ENCODE measurements at places on chromosomes 12 and 14.

DNA sequence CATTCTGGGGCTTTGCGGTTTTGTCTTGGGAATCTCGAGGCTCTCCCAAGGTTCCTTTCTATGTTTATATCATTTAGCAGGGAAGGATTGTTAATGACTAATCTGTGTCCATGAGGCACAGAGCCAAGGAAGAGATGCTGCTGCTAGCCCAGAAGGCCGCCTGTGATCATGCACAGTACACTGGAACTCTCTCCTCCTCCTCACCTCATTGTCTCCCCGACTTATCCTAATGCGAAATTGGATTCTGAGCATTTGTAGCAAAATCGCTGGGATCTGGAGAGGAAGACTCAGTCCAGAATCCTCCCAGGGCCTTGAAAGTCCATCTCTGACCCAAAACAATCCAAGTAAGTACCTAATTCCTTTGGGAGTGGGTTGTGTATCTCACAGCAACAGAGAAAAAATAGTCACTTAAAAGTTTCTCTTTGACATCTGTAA is at the start of gene NR1H4:
Gene NR1H4 (plus strand): TSS at position 151 of the 435 bp plus-strand sequence. CDS start 19,458 bp downstream, outside the sequence.
- no peak for ATAC-seq

DNA sequence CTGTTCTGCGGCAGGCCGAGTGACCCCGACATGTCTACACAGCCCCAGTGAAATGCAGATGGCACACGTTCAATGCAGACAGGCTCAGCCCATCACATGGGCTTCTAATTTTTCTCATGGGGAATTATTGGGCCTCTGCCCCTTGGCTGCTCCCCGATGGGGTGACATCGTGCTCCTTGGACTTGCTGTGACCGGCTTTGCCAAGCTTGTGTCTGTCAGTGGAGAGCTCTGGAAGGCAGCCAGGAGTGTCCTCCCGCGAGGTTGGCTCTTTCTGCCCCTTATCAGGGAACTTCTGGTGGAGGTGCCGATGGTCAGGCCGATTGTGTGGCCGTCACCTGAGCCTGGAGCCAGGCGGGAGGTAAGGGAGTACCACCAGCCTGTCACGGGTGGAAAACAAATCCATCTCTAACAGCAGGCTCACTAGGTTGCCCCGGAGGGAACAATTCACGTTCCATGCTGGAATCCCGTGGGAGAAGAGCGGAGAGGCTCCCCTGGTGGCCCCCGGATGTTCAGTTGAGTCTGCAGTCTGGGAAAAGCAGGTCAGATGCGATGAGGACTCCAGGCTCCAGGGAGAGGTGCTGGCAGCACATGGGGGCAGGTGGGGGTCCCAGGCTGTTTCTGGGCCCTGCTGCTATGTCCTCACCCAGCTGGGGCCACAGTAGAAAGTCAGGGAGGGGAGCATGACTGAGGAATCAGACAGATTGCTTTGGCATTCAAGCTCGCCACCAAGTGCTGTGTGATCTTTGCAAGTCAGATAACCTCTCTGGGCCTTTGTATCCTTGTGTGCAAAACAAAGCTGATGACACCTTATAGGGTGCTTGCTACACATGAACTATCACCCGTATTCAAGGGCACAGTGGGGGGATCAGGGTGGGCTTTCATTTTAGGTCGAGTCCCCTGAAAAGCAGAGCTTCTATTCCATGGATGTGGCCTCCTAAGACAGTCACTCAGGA is 43.2 kb upstream of the EML1 start:
- ATAC-seq = no peak

GRCh38 chr14:81007131-81007530 is 51.7 kb downstream of the TSHR start:
- no peak for ATAC-seq

- no peak for ATAC-seq
Measured at GRCh38 chr12:13318231-13319015, 121.9 kb downstream of the EMP1 start.

GRCh38 chr12:32824596-32824995 is 68.9 kb upstream of the YARS2 start:
- no peak for ATAC-seq

DNA sequence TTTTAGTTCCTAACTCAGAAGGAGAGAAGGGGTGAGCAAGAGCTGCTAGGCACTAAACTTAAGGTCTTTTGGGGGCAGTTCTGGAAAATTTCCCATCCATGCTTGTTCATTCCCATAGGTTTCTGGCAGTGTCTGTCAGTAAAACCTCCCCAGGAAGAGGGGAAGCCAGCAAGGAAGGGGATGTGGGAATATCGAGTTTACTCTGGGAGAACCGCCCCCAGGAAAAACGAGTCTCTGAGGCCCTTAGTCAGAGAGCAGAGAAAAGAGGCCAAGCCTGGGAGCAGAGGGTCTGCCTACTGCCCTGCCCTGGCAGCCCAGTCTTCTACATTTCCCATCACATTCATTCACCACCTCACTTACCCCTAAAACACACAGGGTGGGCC is 55.9 kb downstream of the TMCC3 start:
- ATAC-seq = no peak

DNA sequence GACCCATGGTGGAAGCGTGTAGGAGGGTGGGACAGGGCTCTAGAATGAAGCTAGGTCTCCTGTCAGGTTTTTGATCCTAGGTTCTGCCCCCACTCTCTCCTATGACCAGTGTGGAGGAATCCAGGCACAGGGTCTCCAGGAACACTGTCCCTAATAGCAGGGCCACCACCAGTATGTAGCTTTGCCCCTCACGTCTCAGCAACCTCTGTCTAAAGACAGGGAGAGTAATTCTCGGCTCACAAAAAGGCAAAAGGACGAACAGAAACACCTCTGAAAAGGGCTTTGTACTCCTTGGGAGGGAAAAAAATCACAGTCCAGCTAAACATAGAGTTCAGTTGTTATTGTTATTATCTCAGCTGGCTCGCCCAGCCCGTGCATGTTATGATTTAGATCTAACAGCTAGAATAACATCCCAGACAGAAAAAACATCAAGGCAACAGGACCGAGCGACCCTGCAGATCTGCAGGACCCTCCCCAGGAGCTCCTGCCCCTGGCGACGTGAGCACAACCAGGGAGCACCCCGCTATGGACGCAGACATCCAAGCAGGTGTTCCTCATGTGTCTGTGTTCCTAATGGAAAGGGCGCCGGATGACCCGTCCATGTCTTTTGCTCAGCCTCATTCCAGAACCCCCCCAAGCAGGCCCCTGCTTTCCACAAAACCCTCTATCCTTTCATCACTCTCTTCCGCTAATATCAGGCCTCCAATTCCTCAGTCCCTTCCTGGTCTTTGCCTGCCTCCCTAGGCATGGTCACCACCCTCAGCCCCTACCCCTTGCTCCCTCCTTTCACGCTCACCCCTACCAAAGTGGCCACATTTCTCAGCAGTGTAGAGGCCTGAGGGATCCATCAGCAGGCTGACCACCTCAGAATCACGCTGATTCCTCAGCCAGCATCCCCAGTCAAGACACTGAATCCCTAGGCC is 14.2 kb upstream of the SLC6A12 start:
- no peak for ATAC-seq
